WTC11 (cell line): ENCODE measurements at places on chromosomes 5 and 9.

- no peak for DNase-seq
- no peak overlapping the region for H3K4me3 ChIP-seq
- no peaks in the 10 kb centered on the region; the same call in 1 of the 2 replicates for H3K27me3 ChIP-seq
- H3K27ac ChIP-seq, result no peak overlapping the region
Measured at GRCh38 chr9:89670114-89670513, 65.3 kb downstream of the GADD45G start.

DNA sequence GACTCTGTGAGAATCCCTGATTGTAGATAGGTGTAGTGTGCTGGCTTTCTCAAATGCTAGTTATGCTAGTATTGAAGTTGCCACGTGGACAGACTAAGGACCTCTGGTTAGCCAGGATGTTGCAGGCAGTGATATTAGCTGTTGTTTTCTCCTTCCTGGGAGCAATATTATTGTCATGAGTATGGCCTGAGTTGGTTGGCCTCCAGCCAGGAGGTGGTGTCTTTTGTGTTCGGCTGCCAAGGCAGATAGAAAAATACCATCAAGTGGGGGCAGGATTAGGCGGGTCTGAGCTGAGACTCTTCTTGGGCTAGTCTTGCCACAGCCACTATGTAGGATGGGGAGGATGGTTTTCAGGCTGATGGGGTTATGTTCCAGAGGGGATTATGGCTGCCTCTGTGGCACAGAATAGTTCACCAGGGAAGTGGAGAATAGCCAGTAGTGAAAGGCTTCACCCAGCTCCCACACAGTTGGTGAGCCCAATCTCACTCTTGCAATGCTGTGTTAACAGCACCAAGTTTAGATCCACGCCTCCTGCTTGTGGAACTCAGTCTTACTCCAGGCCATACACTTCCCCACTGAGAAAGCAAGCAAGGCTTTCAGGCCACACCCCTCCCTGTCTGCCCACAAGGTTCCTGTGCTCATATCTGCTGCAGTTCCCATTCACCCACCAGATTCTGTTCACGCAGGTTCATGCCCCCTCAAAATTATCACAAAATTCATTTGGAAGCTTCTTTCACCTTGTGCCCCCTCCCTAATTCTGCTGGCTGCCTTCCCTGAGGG is 31.2 kb downstream of the GHR start:
- H3K36me3 ChIP-seq, result peaks cover 6% of the 10 kb centered on the region; the same call in 1 of the 2 replicates
- no peaks in the 10 kb centered on the region for H3K27me3 ChIP-seq
- no peak overlapping the region for H3K27ac ChIP-seq
- peaks cover 6% of the 10 kb centered on the region; the same call in 1 of the 2 replicates for H3K4me1 ChIP-seq
- no peak for DNase-seq

- H3K4me3 ChIP-seq, result peak overlapping the region; percentile 43
- peak; percentile 77 for DNase-seq
- no peaks in the 10 kb centered on the region for H3K27me3 ChIP-seq
- H3K4me1 ChIP-seq, result peaks cover 31% of the 10 kb centered on the region
- peaks cover 2% of the 10 kb centered on the region; the same call in 1 of the 2 replicates for H3K36me3 ChIP-seq
Measured at GRCh38 chr5:93602241-93603077, 19.4 kb downstream of the NR2F1 start.

DNA sequence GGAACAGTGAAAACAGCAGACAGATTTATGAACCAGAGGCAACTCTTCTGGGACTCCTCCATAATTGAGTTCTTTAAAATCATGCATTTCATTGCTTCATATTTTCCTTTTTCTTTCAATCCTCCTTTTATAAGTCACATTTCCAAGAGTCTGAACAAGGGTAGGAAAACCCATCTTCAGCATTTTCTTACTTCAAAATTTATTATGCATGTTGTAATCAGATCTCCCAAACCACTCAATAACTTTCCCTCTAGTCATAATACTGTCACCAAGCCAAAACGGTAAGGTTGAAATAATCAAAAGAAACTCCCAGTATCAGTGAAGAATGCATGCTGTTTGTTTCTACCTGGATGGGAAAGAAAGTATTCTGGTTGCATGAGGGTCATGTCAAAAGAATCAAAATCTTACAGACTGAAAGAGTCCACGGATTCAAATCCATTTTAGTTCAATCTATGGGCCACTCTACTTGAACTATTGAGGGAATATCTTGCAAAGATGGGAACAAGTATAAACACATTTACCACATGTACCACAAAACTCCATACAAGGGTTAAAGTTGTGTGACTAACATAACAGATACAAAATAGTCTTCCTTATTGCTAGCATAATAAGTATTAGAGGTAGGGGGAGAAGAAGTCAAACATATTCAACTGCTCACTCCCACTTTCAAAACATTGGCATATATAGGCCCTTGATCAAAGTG is 797.3 kb downstream of the MAT2B start:
- no peak overlapping the region for H3K4me3 ChIP-seq
- no peak overlapping the region for H3K27ac ChIP-seq
- H3K36me3 ChIP-seq, result no peaks in the 10 kb centered on the region
- DNase-seq, result no peak
- H3K4me1 ChIP-seq, result 0 out of 2 replicates have a peak, but pooled peaks cover 2% of the 10 kb centered on the region

DNA sequence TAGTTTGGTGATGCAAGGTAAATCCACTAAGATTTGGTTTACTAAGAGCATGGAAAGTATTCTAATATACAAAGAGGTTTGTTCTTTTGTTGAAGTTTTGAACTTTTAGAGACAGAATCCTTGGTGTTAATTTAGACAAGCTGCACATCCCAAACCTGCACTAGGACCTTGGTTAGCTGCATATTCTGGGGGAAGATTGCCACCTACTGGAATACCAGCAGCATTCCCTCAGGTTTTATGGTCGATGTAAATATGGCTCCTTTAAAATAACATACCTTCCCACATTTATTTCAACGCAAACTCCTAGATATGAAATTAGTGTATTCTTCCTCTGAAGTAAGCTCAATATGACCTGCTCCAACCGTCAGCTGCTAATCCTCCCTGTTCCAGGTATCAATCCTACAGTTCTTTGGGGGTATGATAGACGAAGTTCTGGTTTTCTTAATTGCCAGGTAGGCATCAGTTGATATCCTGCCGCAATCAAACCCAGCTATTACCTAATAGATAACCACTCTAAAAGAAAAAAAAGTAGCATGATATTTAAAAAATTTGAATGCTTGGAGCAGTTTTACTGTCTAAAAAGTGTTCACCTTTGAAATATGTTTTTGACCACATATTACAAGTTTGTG is 624.1 kb downstream of the ISL1 start:
- DNase-seq, result no peak
- peaks cover 13% of the 10 kb centered on the region for H3K4me1 ChIP-seq
- no peak overlapping the region for H3K27ac ChIP-seq
- H3K36me3 ChIP-seq, result no peaks in the 10 kb centered on the region

GRCh38 chr5:155870636-155871035 is 456.3 kb upstream of the SGCD start:
- no peaks in the 10 kb centered on the region for H3K4me1 ChIP-seq
- H3K4me3 ChIP-seq, result no peak overlapping the region
- no peak for DNase-seq
- no peaks in the 10 kb centered on the region for H3K27me3 ChIP-seq

- H3K27ac ChIP-seq, result no peak overlapping the region
- peaks cover 7% of the 10 kb centered on the region for H3K4me1 ChIP-seq
- H3K27me3 ChIP-seq, result no peaks in the 10 kb centered on the region
- H3K4me3 ChIP-seq, result no peak overlapping the region
- DNase-seq, result no peak
- peaks cover 5% of the 10 kb centered on the region for H3K36me3 ChIP-seq
Measured at GRCh38 chr5:88997937-88998336, 115.0 kb upstream of the MEF2C start.

DNA sequence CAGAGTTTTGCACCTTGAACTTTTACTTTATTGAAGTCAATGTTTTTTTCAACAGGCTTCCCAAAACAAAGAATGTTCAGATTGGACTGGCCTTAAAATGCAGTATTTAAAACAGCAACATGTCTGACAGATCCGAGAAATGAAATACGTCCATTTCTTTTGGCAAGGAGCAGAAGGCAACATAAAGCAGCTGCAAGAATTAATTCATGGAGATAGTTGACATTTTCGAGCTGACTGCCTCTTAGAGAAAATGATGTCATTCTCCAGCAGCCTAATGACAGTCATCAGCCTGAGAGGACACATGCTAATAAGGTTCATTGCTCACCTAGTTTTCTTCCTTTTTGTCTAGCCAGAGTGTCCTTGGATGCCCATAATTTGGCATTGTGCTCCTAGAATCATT is 232.2 kb upstream of the SEMA6A start:
- H3K27me3 ChIP-seq, result no peaks in the 10 kb centered on the region
- DNase-seq, result no peak
- peaks cover 4% of the 10 kb centered on the region; the same call in 1 of the 2 replicates for H3K36me3 ChIP-seq
- H3K4me1 ChIP-seq, result peaks cover 27% of the 10 kb centered on the region
- no peak overlapping the region for H3K4me3 ChIP-seq

DNA sequence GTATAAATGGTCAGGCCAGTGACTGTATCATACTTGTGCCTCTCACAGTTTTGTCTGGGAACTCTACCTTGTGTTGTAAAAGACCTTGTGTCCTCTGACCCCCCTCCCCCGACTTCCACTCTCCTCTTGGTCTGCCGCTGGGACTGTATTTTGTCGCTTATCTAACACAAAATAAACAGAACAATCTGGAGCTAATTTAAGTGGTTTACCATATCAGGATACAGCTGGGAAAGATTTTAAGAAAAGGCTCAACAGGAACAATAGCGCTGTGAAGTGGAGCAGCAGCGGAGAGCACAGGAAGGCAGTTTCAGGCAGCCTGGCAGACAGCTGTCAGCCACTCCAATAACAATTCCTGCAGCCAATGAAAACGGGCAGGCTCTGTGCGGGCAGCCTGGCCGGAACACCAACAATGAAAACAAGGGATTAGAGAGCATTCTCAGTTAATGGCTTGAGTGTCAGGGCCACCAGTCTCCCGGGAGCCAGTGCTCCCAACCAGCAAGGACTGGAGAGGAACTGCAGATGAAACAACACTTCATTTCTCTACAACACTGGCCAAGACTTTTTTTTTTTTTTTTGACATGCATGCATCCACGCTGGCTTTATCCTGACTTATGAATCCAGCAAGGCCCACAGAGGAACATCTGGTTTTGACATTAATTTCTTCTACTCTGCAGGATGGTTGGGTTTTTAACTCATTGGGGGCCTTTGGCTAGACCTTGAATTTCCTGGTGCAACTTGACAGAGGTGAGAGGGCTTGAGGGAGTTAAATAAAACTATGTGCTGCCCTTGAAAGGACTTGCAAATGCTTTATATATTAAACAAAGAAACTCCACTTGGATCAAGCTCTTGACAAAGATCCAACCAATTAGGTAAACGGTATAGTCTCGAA is 76.7 kb downstream of the ARSB start:
- peaks cover 37% of the 10 kb centered on the region for H3K4me1 ChIP-seq
- DNase-seq, result peak; percentile 38
- H3K4me3 ChIP-seq, result peak overlapping the region; percentile 41
- H3K27me3 ChIP-seq, result no peaks in the 10 kb centered on the region
- no peaks in the 10 kb centered on the region for H3K36me3 ChIP-seq

GRCh38 chr9:128415281-128415680 is 5.4 kb upstream of the CERCAM start:
- H3K4me1 ChIP-seq, result peaks cover 37% of the 10 kb centered on the region
- no peak for DNase-seq
- H3K27me3 ChIP-seq, result peaks cover 81% of the 10 kb centered on the region
- H3K4me3 ChIP-seq, result no peak overlapping the region

DNA sequence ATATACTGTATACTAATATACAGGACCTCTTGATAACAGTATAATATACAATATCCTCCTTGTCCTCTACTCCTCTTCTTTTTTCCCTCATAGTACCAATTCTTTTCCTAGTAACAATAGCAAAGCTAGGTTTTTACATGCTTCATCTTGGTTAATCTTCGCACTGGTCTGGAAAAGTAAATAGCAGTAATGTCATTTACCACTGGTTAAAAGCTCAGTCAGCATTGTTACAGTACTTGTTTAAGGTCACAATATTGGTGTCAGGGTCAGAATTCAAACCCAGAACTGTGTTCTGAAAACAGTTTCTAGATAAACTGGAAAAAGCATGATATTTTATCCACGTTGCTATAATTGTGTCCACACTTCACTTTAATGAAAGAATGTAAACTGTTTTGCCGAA is 692.4 kb upstream of the CDH6 start:
- no peaks in the 10 kb centered on the region for H3K36me3 ChIP-seq
- no peak overlapping the region for H3K27ac ChIP-seq
- no peak overlapping the region for H3K4me3 ChIP-seq
- DNase-seq, result no peak

GRCh38 chr9:125262294-125262991 is 817 bp downstream of the GAPVD1 start:
- peak overlapping the region; percentile 68; the same call in 1 of the 2 replicates for H3K27ac ChIP-seq
- H3K4me1 ChIP-seq, result peaks cover 10% of the 10 kb centered on the region
- no peaks in the 10 kb centered on the region for H3K27me3 ChIP-seq
- DNase-seq, result no peak
- H3K36me3 ChIP-seq, result peaks cover 5% of the 10 kb centered on the region; the same call in 1 of the 2 replicates

GRCh38 chr9:93509084-93509483 is 55.7 kb upstream of the FAM120AOS start:
- H3K36me3 ChIP-seq, result peaks cover 8% of the 10 kb centered on the region
- H3K27me3 ChIP-seq, result no peaks in the 10 kb centered on the region
- no peak overlapping the region for H3K4me3 ChIP-seq
- peaks cover 28% of the 10 kb centered on the region for H3K4me1 ChIP-seq

- DNase-seq, result peak; percentile 96
- H3K27me3 ChIP-seq, result peaks cover 16% of the 10 kb centered on the region
- H3K4me3 ChIP-seq, result peak overlapping the region; percentile 81
- peaks cover 34% of the 10 kb centered on the region for H3K4me1 ChIP-seq
- no peak overlapping the region for H3K27ac ChIP-seq
- peaks cover 11% of the 10 kb centered on the region for H3K36me3 ChIP-seq
Measured at GRCh38 chr5:177455036-177455660, 8.5 kb downstream of the PRR7 start.

DNA sequence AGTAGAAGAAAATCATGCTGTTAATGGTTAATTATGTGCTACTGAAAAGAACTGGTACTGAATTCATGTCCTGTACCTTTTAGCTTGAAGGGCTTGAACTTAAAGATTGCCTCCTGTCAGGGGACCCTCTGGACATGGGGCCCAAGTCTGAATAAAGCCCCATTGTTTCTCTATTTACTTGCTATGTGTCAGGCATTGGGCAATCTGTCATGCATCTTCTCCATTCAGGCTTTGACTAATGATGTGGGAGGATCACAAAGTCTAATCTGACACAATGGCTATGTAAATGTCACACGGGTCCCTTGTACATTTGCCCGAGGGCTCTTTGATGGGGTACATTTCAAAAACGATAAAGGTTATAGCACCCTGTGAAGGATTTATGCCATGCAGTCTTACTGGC is 64.0 kb upstream of the TUSC1 start:
- no peak for DNase-seq
- H3K4me1 ChIP-seq, result no peaks in the 10 kb centered on the region
- H3K27ac ChIP-seq, result no peak overlapping the region
- no peaks in the 10 kb centered on the region for H3K27me3 ChIP-seq
- H3K36me3 ChIP-seq, result no peaks in the 10 kb centered on the region
- H3K4me3 ChIP-seq, result no peak overlapping the region

GRCh38 chr5:83718195-83718825 is 2.3 kb downstream of the HAPLN1 start:
- 0 out of 2 replicates have a peak overlapping the region, but pooled peaks have one; percentile 14 for H3K4me3 ChIP-seq
- H3K27me3 ChIP-seq, result no peaks in the 10 kb centered on the region
- no peaks in the 10 kb centered on the region for H3K36me3 ChIP-seq
- DNase-seq, result peak; percentile 40
- H3K4me1 ChIP-seq, result peaks cover 79% of the 10 kb centered on the region
- no peak overlapping the region for H3K27ac ChIP-seq
